ENCODE measurements at places on chromosomes 13 and 19. TPM values are rescaled to one million over a fixed set of nuclear protein-coding genes. Genes with fewer than 3 reads are reported as not detected.

DNA sequence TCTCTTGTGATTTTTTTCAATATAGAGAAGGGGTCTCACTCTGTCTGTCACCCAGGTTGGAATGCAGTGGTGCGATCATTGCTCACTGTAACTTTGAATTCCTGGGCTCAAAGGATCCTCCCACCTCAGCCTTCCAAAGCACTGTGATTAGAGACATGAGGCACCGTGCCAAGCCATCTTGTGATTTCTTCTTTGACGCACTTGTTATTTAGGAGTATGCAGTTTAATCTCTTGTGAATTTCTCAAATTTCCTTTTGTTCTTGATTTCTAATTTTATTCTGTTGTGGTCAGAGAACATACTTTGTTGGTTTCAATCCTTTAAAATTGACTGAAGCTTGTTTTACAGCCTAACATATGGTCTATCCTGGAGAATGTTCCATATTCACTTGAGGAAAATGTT is 14.5 kb downstream of the IPO5 start:
- DNase-seq: no peak

ATP8B3 gene
- total RNA-seq: 0.74 TPM

DNA sequence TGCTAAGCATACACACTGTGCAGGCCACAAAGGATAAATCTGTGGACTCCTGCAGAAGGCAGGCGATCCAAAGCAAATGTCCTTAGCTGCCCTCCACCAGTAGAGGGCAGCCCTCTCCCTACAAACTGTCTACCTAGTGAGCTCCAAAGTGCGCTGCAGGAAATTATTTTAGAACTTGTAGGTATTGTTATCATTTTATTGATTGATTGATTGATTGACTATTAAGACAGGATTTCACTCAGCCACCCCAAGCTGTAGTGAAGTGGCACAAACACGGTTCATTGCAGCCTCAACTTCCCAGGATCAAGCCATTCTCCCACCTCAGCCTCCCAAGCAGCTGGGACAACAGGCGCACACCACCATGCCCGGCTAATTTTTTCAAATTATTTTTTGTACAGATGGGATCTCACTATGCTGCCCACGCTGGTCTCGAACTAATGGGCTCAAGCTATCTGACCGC is 37.3 kb downstream of the RNF6 start:
- DNase-seq: peak; percentile 64

- no peak for DNase-seq
Measured at GRCh38 chr13:95418946-95419345, 117.7 kb upstream of the ABCC4 start.

DNA sequence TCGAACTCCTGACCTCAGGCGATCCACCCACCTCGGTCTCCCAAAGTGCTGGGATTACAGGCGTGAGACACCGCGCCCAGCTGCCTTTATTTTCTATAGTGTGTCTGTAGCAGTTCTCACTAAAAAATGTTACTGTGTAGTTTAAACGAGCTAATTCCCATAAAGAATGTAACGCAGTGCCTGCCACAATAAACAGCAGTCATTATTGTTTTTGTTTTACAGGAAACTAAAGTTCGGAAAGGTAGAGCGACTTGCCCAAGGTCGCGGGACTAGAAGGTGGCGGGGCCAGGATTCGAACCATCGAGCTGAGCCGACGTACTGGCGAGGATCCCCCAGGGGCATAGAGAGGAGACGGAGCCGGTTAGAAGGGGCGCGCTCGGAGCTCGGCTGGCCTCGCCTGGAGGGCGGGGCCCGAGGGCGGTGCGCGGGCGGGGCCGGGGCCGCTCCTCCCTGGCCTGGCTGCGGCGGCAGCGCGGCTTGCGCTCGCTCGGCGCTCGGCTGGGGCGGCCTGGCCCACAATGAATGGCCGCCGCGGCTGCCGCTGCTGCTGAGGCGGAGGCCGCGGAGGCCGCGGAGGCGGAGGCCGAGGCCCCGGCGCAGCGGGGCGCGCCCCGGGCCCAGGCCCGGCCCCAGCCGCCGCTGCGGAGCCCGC is at the start of gene NACC1:
TSS of gene NACC1 (plus strand) at position 493 of the 652 bp plus-strand sequence. CDS start 16,944 bp downstream, outside the sequence.
- peak; percentile 84 for DNase-seq

DNA sequence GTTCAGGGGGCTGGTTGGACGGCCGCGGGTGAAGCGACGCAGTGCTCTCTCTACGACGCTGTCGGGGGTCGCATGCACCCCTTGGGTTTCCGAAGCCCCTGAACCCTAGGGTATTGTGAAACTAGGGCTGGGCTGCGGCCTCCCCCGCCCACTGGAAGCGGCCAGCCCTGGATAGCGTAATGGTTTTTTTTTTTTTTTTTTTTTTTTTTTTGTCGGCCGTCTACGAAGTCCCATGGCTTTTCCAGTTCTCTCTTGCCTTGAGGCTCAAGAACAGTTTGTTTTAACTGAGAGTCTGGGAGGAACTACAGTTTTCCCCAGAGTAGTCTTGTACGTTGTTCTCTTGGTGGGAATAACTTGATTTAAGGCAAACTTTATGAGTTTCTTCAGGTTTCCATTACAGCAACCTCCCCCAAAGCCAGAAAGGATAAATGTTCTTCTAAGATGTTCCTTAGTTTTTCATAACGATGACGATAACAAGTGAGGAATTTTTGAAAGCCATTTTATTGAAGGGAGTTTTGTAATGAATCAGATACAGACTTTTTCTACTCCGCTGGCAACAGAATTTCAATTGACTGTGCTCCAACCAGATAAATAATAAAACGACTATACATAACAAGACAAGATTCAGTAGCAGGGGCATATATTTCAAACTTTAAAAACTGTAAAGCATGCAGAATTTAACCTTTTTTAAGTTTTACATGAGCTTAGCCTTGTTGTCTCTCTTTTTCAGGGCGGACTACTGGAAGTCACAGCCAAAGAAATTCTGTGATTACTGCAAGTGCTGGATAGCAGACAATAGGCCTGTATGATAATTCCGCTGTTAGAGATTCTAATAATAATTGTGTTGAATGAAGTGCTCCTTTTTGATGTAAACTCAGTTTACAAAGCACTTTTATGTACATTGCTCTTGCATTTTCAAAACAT is 867 bp downstream of the WBP4 start:
- peak; percentile 72 for DNase-seq
